HuH-7 (cell line): ENCODE measurements at places on chromosomes 7 and 10.

DNA sequence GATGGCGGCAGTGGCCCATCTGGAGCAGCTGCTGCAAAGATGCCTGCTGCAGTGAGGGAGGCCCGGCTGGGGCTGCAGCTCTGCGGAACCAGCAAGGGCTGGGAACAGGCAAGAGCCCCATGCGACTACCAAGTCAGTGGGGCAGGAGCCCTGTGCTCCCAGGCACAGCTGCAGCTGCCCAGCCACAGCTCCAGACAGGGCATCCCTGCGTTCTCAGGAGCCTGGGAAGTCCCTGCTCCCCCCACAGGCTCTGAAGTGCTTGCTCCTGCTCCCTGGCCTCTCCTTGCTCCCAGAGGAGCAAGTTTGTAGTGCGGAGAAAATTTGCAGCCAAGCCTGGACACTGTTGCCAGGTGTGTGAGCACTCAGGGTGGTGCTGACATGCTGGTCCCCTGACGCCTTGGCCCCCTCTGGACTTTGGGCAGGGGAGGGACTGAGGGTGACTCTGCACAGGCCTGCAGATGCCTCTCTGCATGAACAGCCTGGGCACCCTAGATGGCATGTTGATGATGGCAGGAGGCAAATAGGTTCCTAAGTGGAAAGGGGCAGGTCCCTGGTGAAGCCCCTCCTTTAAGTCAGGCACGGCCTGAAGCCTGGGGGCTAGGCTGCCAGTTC, 105.6 kb downstream of the LYZL1 start:
- DNase-seq = no peak

- DNase-seq = peak; percentile 44
Observed at GRCh38 chr7:140533394-140533872, 54.1 kb upstream of the MKRN1 start.

- no peak for DNase-seq
Observed at GRCh38 chr10:113232928-113233511, 283.0 kb downstream of the TCF7L2 start.

GRCh38 chr7:90706072-90706716, 110.1 kb downstream of the CDK14 start:
- no peak for DNase-seq

- no peak for DNase-seq
Observed at GRCh38 chr7:157347217-157347904, 10.6 kb downstream of the DNAJB6 start.

DNA sequence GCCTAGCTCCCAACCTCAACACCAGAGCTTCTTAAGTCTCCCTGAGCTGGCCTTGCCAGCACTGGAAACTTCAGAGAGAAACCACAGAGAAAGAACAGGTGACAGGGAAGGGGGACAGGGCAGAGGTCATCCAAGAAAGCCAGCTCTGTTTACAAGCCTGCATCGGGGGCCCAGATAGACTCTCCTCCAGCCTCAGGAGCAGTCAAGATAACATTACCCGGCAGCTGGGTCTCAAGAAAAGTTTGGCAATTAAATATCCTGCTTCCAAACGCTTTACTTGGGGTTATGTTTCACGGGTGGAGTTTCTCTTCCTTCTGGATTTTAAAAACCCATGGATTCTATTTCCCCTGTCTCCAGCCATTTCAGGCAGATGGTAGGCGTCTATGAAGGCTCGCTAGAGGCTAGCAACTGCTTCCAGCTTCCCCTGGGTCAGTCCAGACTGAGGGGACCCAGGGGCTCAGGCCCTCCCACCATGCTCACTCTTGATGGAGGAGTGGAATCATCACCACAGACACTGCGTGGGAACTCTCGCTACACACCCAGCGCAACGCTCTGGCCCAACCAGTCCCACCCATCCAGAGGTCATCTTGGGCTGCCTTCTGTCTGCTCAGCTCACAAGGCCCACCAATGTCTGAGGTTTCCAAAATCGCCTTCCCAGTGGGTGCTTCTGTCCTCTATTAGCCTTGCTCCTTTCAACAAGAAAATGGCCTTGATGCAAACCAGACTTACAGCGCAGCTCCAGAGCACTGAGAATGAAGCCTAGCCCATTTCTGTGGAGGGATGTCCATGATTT, 48.8 kb downstream of the SH3PXD2A start:
- DNase-seq = no peak

DNA sequence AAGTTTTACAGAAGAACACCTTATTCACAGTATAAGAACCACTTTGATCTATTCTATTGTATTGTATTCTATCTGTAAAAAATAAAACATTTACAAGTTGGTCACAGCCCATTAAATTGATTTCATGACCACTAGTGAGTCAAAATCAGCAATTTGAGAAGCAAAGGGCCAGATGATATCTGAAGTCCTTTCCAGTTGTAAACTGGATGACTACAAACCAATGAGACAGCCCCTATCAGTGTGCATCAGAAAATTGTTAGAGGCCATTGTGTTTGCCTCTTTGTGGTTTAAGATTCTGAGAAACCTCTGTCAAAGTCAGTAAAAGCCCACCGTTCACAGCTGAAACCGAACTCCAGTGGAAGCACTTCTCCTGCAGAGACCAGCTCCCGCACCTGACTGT, 54.8 kb downstream of the TBXAS1 start:
- no peak for DNase-seq

GRCh38 chr10:35467186-35467585, 130.9 kb downstream of the CCNY start:
- no peak for DNase-seq

DNA sequence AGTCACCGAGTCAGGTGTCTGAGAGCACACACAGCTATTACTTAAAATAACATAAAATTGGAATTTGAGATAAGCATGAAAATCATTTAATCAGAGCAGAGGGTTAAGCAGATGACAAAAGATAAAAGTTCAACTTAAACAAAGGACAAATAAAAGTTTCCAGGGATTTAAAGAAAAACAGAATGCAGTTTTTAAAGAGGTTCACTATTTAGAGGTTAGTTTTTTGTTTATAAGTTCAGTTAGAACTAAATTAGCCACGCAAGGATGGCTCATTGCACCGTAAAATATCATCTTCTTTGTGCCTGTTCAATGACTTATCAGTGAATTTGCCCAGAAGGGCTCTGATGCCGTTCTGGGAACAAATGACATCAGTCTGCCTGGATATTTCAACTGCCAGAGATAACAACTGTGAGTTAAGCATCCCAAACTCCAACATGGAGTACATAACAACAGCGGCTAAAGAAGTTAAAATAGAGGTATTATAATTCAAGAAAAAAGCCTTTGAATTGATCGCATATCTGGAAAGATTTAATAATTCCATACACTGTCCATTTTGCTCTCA, 107.8 kb downstream of the ANK3 start:
- no peak for DNase-seq

GRCh38 chr7:34019301-34019790, 114.0 kb downstream of the BMPER start:
- no peak for DNase-seq

- DNase-seq = no peak
Observed at GRCh38 chr7:94047956-94048355, 43.8 kb upstream of the BET1 start.

- DNase-seq = no peak
Observed at GRCh38 chr10:70604106-70604505, 1.6 kb upstream of the PRF1 start.

DNA sequence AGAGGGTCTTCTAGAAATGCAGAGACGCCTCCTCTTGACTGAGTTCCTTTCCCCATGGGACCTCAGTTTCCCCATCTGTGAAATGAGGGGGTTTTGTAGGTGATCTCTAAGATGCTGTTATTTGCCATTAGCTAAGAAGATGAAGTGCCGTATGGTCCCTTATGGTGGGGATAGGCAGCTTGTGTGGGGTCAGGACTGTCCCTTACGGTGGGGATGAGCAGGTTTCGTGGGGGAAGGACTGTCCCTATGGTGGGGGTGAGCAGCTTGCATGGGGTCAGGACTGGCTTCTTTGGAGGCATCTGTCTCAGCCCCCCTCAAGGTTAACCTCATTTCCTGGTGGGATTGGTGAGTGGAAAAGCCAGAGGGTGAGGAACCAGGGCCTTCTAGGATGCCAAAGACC, 148.3 kb upstream of the GPR26 start:
- no peak for DNase-seq

- DNase-seq = no peak
Observed at GRCh38 chr7:73983437-73984164, 44.4 kb upstream of the ELN start.

- DNase-seq = no peak
Observed at GRCh38 chr10:48792687-48793096, 108.0 kb downstream of the WDFY4 start.

DNA sequence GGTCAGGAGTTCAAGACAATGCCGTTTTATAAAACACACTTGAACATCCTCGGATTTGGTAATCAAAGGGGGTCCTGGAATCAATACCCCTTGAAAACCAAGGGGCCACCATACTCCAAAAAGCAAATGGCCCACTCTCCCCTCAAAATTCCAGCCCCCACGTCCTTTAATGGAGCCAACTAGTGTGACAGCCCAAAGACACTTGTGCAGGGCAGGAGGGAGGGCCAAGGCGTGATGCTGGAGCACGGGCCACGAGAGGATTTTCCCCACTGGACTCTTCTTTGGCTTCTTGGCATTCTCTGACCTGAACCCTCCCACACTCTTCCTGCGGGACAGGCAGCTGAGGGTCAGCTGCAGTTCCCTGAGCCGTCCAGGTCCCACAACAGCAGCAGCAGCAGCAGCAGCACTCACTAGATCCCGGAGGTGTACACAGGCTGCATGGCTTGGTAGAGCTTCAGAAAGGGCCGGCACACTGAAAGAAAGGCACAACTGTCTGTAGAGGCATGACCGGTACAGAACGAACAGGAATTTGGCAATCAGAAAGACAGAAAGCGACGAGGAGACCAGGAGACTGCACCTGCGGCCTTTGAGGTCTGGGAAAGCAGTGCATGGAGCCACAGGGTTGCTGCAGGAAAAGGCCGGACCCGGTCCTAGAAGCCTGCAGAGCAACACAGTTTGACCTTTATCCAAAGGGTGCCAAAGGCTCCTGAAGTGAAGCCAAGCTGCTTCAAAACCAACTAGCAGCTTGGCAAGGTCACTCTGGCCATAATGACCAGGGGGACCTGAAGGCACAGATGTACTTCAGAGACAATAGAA, 168.2 kb downstream of the TNS3 start:
- DNase-seq = no peak

DNA sequence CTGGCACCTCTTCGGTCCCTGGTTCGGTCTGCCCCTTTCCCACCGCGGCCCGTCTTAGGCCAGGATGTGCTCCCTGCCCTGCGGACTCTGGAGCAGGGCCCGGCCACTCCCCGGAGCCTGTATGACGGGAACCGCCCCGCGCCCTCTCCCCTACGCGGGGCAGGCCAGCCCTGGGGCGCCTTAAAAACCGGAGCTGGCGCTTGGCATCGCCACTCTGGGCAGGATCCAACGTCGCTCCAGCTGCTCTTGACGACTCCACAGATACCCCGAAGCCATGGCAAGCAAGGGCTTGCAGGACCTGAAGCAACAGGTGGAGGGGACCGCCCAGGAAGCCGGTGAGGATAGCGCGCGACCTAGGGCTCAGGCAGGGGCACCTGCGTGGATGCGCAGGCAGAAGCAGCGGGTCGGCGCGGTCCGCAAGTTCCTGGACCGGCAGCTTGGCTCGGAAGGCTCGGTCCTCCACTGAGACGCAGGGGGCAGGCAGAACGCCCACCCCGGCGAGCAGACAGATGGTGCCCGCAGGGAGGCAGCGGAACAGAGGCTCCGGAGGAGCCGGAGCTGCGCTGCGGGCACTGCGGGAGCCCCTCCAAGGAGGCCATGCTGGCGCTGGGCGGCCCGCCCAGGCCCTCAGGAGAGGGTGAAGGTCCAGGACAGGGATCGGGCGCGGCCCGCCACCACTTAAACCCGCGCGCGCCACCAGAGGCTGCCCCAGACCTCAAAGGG, at the start of gene ADIRF:
TSS of gene ADIRF (plus strand) at position 212 of the 723 bp plus-strand sequence. CDS start at position 275, 63 bp downstream.
- no peak for DNase-seq

GRCh38 chr10:125060826-125061556, 99.4 kb downstream of the CTBP2 start:
- DNase-seq = peak; percentile 59

DNA sequence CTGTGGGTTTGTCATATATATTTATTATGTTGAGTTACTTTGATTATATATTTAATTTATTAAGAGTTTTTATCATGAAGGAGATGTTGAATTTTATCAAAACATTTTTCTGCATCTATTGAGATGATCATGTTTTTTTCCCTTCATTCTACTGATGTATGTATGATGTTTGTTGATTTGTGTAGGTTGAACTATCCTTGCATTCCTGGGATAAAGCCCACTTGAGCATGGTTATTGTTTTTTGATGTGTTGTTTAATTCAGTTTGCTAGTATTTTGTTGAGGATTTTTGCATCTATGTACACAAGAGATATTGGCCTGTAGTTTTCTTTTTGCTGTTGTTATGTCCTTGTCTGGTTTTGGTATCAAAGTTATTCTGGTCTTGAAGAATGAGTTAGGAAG, 31.1 kb downstream of the SCART1 start:
- no peak for DNase-seq

- DNase-seq = peak; percentile 80
Observed at GRCh38 chr7:140924019-140924820, 509 bp downstream of the BRAF start.

DNA sequence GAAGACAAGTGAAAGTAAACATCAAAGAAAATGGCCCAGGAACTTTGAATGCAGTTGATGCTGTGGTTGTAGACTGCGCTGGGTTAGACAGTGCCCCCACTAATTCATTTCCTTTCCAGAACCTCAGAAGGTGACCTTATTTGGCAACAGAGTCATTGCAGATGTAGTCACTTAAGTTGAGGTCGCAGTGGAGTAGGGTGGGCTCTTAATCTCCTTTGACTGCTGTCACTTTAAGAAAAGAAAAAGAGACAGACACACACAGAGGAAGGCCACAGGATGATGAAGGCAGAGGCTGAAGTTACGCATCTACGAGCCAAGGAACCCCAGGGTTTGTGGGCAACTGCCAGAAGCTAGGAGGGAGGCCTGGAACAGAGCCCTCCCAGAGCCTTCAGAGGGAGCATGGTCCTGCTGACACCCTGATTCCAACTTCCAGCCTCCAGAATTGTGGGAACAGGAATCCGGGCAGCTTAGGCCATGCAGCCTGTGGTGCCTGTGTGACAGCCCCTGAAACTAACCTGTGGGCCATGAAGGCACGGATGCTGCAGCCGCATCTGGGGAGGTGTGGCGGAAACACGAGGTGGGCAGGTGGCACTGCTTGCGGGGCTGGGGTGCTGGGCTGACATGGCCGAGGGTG, 107.6 kb downstream of the PRKAG2 start:
- no peak for DNase-seq

GRCh38 chr7:151191544-151191943, 4.5 kb upstream of the ASB10 start:
- DNase-seq = peak; percentile 61

DNA sequence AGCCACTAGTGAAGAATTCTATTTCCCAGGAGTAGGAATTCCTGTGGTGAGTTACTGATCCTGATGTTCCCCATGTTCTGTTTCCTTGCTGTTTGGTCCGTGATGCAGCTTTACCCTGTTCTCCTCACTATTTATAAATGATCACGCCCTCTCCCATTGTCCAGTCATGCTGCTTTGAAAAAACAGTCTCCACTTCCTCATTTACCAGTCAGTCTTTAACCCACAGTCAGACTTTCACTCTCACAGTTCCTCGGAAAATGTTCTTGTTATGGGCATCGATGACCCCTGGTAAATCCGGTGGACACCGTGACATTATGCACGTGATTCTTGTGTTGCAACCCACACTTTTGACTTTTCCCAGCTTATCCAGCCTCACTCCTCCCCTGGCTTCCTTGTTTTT, 14.4 kb downstream of the SCIN start:
- DNase-seq = no peak

- no peak for DNase-seq
Observed at GRCh38 chr7:18287482-18287881, 208.1 kb upstream of the HDAC9 start.

GRCh38 chr10:6642876-6643275, 62.8 kb upstream of the PRKCQ start:
- no peak for DNase-seq

GRCh38 chr7:150823043-150823442, 22.5 kb downstream of the TMEM176A start:
- DNase-seq = no peak
